ENCODE measurements at places on chromosomes 12 and 14.
A peak's percentile ranks its signal among the peaks of the same experiment; 100 is the strongest.

DNA sequence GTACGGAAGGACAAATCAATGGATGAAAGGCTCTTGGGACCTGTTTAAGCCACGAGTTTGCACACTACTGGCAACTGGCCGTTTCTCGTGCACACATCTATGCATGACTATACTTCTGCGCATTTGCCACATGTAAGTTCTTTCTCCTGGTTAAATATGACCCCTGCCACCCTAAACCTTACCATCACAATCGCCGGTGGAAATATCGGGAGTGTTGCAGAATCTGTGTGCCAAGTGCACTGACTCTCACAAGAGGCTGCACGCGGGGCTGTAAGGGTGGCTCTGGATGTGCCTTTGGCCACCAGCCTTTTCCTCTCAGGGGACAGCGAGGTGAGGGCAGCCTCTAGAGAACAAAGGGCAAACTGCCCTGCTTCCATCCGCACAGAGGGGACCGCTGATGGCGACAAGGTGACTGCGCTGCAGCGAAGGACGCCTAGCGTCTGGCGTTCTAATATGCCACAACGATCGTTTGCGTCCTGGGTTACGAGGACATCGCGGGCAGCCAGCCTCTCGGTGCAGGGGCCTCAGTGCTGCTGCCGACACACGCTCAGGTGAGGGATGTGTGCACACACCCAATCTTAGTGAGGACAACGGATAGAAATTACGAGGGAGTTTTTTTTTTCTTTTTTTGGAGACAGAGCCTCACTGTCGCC, 232.2 kb downstream of the PCNX1 start:
- no peak for DNase-seq

- no peak for DNase-seq
These were observed 26.3 kb downstream of the ANAPC5 start for GRCh38 chr12:121325922-121326396.

DNA sequence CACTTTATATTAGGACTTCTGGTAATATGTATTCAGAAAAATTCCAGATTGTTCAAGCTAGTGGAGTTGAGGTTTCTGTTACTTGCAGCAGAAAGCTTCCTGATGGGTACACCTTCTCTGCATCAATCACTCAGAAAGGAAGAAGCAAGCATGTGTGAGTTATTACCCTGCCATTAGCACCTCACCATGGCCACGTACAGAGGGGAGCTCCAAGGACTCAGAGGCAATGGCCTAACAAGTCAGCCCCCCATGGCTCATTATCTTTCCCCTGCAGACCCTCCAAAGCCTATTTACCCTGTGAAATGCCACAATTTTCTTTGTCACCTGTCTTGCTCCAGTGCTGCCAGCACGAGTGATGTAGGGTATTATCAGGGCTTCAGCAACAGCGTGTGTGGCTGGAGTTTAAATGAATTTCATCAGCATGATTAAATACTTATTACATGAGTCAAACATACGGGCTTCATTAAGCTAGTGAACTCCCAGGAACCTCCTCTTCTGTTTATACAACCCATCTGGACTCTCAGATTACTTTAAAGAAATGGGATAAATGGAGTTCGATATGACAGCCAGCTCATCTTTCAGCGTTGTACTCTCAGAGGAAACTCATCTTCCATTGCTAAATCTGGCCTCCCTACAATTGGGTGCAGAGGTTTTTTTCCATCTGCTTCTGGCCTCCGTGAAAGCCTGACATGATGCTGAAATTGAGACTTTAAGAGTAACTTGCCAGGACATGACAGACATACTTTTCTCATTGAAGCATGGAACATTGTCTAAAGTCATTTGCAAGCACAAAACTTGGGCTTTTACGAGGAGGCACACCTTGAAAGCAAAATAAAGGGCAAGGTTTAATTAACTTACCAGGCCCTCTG, 135.9 kb downstream of the TMEM30B start:
- DNase-seq, result peak; percentile 83

DNA sequence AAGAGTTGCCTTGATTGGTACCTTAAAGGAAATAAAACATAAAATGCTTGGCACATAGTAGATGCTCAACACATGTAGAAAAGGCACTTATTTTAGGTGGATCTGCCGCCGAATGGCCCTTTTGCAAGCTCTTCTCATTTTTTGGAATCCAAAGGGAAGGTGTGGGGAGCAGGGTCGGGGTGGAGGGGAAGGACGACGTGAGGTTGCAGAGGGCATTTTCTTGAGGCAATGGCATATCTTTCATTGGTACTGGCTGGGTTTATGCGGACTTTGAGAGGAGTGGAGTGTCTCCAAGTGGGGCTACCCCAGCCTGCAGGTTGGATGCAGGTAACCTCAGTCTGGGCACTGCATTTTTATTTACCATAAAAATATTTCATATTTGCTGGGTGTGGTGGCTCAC, 8.1 kb downstream of the RTL1 start:
- no peak for DNase-seq

GRCh38 chr12:116529048-116529447, 30.1 kb upstream of the MAP1LC3B2 start:
- DNase-seq, result no peak

- peak; percentile 62 for DNase-seq
These were observed 114.8 kb downstream of the ESRRB start for GRCh38 chr14:76490735-76491134.

- peak; percentile 3 for DNase-seq
These were observed 46.0 kb upstream of the TCL1A start for GRCh38 chr14:95759941-95760340.

DNA sequence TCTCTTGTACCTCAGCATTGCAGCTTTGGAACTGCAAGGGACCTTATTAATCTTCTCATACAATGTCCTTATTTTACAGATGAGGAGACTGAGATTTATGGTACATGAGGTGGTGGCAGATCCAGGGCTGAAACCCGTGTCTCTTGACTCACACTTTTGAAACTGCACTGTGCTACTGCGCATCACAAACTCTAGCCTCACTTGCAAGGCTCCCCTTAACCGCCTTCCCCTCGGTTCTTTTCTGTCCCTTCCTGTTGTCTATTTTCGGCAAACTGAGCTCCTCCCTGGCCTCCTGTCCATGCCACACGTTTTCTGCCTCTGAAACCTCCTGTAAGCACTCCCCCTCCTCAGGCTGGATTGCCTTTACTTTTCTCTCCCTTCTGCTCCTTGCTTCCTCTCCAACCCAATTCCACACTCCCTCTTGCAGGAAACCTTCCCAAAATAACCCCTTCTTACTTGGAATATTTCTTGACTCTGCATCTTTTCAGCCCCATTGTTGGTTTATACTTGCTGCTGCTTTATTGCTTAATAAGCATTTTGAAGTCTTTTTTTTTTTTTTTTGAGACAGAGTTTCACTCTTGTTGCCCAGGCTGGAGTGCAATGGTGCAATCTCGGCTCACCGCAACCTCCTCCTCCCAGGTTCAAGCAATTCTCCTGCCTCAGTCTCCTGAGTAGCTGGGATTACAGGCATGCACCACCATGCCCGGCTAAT, 72.4 kb upstream of the CISTR start:
- no peak for DNase-seq

GRCh38 chr14:97539884-97540283, 742.7 kb downstream of the VRK1 start:
- DNase-seq, result no peak

- DNase-seq, result no peak
These were observed 64.9 kb upstream of the PARP11 start for GRCh38 chr12:3938042-3938544.

GRCh38 chr14:73264885-73265720, 27.8 kb downstream of the PAPLN start:
- no peak for DNase-seq

GRCh38 chr12:3101309-3102024, 24.3 kb downstream of the TSPAN9 start:
- DNase-seq, result no peak

DNA sequence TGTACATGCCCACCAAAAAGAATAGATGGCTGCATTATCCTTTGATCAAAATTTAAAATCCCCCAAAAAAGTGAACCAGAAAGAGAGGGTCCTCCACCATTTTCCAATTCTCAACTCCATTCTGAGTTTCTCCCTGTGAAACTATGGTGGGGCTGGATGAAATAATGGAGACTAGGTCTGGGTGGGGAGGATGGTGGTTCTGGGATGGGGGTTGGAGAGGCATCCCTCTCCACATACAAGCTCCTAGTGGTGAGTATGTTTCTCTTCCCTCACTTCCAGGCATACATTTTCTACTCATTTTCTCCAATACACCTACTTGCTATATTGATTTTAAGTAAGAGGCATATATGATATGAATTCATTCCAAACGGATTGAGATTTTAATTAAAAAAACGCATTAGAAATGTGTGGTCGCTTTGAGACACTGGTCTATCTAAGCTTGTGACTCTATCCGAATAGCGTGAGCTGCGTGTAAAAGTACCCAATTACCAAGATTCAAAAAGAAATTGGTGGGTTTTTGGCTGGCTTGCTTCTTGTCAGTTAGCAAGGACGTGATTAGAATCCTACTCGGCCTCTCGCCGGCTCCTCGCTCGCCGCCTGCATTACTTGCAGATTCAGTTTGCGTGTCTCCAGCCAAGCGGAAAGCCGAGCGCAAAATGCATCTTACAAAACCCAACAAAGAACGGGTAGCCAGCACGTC, 3.4 kb downstream of the ASCL1 start:
- DNase-seq, result no peak

- DNase-seq, result no peak
These were observed 69.5 kb downstream of the TBC1D30 start for GRCh38 chr12:64893961-64894360.

- peak; percentile 60 for DNase-seq
These were observed 37.7 kb downstream of the LRRC74A start for GRCh38 chr14:76863724-76864407.

GRCh38 chr12:15350643-15351042, 28.3 kb downstream of the PTPRO start:
- DNase-seq, result no peak

DNA sequence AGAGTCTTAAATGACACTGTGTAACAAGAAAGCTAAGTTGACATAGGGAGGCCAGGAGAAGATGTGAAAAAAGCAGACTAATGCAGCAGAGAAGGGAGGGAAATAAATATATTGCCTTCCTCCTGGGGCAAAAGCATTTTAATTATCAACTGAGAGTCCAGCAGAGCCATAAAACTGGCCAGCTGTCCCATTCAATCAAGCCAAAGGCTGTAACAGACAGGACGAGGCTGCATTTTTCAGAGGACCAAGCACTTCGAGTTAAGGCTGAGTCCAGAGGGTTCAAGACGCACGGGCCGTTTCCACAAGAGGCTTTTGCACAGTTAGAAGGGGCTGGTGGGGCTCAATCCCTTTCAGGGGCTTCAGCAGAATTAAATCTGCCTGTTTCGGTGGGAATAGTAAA, 20.4 kb downstream of the MAP3K9 start:
- peak; percentile 49 for DNase-seq

- DNase-seq, result no peak
These were observed 113.3 kb downstream of the PRKD1 start for GRCh38 chr14:29814156-29815015.

DNA sequence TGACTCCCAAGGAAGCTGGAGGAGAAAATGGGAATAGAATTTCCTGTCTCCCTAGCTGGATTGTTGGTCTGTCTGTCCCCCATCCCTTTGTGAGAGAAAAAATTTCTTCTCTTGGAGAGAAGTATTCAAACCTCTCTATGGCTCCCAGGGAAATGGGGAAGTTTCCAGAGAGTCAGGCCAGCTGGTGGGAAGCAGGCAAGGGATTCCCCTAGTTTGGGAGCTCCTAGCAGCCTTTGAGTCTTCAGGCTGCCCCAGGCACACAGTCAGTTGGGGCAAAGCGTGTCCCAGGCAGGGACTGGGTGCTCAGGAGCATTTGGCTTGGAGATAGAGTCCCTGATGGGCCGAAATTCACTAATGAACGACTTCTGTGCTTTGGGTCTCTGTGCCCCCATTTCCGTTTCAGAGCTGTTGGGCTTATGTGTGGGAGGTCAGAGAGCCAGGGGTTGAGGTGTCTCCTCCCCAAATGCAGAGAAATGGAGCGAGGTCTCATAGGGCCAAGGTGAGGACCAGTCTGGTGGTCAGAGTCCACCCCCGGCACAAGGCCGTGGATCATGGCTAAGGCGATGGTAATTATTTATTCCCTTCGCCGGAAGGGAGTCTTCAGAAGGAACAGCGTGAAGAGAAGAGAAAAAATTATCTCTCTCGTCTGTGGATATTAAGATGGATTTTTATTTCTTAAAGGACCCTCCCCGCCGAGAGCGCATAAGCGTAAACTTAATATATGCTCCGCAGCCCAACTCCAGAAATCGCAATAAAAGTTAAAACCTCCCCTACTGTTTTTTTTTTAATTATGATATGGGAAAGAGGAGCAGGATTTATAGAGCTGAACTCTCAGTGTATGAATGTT, 6.6 kb upstream of the HOXC9 start:
- DNase-seq, result no peak

- no peak for DNase-seq
These were observed 55.9 kb downstream of the ZFC3H1 start for GRCh38 chr12:71607494-71608330.

DNA sequence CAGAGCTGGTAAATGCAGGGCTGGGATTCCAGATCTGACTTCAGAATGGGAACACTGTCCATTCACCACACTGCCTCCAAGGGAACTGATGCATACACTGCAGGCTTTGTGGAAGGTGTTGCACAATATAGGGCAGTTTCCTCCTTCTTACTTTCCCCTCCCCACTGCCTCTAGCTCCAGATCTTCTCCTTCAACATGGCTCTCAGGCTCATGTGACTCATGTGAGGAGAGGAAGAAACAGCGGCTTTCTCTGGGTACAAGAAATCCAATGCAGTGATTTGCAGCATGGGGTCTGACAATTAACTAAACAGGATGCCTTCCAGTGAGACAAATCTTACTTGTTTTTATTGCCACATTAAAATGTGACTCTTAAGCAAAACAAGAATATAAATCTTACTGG, 447.6 kb upstream of the CCDC196 start:
- no peak for DNase-seq

- no peak for DNase-seq
These were observed 47.2 kb upstream of the DIO3 start for GRCh38 chr14:101514136-101514535.

DNA sequence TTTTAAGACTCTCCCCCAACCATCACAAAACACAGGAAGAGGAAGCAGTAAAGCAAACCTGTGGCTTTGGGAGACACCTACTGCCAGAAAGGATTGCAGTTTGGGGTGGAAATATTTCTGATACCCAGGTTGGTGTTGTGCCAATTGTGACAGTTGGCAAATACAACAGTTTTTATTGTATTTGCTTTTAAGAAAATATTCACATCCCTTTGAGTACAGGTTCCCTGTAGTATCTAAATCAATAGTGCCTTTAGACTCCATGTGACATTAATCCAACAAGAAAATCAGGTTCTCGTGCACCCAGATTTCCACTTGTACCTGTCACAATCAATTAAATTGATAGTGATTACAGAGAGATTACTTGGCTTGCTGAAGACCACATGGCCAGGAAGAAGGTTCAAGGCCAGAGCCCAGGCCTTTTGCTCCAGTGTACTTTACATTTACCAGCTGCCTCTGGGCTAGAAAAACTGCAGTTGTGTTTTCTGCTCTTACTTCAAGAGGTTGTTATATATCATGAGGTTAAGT, 361.2 kb downstream of the ATP23 start:
- peak; percentile 69 for DNase-seq

GRCh38 chr12:47121146-47121545, 41.4 kb upstream of the AMIGO2 start:
- no peak for DNase-seq

DNA sequence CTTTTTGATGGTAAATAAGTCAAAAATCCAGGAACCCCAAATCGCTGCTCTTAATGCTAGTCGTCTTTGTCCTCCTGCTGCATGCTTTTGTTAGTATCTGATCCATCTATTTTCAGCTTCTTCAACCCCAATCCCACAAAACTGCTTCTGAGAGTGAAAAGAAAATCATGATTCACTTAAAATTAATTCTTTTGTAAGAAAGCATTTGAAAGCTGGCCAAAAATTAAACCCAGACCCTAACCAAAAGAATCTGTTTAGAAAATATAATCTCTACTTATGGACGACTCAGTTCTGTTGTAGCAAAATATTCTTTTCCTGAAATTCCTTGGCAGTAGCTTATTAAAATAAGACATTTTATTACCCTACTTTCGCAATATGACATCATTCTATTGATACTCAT, 443.6 kb upstream of the SYT1 start:
- no peak for DNase-seq

Measured in eye (tissue), 1 donor.